ENCODE measurements at places on chromosomes 3 and 15.

- no peak for DNase-seq
Measured at GRCh38 chr15:89186803-89187202, 34.6 kb downstream of the RLBP1 start.

- DNase-seq: no peak
Measured at GRCh38 chr3:118963711-118964110, 70.9 kb downstream of the IGSF11 start.

DNA sequence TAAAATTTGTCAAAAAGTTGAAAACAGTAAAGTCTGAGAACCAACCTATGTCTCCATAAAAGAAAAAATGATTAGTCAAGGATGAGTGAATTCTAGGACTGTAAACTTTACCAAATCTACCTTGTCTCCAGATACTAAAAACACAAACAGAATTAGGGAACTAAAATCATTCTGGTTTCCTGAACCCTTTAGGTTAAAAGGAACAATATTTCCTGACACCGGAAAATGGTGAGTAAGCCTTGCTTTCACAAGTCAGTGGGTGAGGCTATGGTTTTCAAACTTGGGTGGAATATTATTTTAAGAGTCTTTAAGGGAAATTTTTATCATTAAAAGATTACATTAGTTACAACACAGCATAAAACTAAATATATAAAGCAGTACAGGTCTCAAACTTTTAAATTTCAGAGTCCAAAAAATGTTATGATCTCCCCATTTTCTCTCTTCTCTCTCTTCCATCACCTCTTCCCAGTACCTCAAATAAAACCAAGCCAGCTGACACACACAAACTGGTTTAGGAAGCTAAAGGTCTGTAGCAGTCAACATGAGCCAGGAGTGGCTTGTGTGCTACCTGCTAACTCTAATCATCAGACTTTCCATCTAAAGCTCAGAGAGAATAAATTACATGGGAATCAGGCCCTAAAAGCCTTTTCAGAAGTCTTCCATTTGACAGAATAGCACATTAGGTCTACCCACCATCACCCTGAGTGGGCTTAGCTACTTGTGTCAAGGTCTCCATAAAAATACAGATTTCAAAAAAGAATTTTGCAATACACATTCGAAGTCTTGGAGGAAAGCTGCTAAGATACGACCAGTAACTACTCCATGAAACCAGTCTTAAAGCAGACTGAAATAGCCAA, 2.2 kb downstream of the SLC12A6 start:
- no peak for DNase-seq

DNA sequence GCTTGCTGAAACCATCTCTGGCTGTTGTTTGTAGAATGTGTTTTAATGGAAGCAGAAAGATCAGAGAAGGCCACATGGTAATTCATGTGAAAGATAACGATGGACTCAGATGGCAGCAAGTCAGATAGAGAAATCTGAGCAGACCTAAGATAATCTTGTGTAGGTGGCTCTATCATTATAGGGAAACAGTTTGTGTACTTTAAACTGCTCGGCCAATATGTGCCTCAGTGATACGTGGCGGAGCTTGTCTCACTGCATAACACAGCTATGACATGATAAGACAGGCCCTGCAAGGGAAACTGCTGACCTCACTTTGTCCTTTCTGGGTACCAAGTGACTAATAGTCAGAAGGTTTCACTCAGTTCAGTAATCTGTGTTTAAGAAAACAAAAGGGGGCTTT, 51.0 kb downstream of the MME start:
- DNase-seq: no peak

DNA sequence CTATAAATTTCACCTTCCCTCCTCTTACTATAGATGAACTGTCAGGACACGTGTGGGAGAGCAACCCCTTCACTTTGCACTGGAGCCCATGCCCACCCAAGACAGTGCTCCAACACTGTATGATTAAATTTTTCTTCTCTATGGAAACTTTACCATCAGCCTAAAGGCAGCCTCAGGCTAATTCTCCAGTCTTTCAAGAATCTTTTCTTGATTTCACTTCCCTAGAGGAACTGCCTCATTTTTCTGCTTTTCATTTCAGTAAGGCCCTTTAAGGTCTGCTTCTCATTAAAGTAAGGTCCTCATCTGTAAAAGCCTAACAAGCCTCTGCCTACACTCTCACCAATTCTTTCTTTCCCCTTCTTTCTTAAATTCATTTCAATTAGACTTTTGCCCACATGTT, 137.3 kb downstream of the KCNMB2 start:
- no peak for DNase-seq

DNA sequence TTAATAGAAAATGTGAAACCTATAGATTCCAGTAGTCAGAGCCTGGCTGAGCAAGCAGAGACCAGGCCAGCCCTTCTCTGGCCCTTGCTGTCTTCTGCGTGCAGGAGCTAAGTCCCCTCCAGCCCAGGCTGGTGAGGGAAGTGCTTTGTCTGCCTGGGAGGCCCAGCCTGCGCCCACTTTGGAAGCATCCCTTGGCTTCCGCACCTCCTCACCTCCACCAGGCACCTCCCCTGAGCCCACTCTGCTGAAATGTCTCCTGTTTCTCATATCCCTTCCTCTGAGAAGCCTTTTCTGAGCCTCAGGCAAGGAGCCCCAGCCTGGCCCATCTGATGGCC, 45.3 kb downstream of the ALDH1L1 start:
- no peak for DNase-seq

DNA sequence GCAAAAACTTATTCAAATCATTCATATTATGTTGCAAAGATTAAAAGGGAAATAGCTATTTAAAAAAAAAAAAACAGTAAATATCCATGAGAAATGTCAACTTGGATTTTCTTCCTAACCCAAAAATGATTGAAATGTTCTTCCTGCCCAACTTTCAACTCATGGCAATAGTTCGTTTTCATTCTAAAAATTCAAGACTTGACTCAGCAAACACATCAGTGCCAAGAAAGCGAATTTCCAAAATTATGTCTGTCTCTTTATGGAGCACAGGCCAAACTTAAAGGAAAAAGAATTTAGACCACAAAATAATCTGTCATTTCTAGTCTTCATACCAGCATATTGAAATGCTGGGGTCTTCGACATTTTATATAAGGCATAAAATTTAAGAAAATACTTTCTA, 63.7 kb downstream of the MAGI1 start:
- no peak for DNase-seq

- DNase-seq: no peak
Measured at GRCh38 chr15:91534235-91534634, 319.3 kb upstream of the SLCO3A1 start.

- DNase-seq: no peak
Measured at GRCh38 chr3:111737706-111738086, 121.4 kb upstream of the PHLDB2 start.

GRCh38 chr3:150038830-150039229, 68.1 kb upstream of the PFN2 start:
- no peak for DNase-seq

DNA sequence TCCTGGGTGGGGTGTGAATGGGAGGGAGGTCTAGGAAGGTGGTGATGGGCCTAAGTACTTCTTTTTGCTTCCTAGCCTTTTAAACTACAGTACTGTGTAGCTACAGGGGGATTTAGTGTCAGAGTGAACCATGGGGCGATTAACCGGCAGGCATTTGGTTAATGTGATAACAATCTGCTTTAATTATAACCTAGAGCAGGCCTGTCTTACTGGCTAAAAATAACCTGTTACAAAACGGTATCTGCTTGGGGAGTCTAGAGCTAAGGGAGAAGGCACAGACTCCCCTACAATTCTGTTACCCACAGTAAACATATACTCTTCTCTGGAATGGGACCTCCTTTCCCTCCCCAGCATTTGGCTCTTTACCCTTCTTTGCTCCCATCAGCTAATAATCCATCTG, 85.4 kb downstream of the RBPMS2 start:
- no peak for DNase-seq
